Mucosa of gallbladder (tissue), 1 donor: ENCODE measurements at places on chromosomes 2 and 18. TPM values are rescaled to one million over a fixed set of nuclear protein-coding genes. Genes with fewer than 3 reads are reported as not detected.

DNA sequence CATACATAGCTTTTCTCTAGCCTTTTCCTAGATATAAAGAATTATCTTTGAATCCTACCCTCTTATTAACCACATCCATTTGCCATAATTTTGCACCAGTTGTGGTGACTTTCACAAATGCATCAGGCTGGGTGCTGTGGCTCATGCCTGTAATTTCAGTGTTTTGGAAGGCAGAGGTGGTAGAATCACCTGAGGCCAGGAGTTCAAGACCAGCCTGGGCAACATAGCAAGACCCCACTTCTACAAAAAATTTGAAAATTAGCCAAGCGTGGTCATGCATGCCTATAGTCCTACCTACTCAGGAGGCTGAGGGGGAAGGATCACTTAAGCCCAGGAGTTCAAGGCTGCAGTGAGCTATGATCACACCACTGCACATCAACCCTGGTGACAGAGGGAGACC, 672.4 kb upstream of the CHAC2 start:
- no peak for DNase-seq

The RTP5 gene
- not detected for total RNA-seq

- no peak for DNase-seq
Measured at GRCh38 chr2:96207774-96208142, 869 bp downstream of the STARD7 start.

The GPR55 gene
- 0.37 TPM for total RNA-seq

DNA sequence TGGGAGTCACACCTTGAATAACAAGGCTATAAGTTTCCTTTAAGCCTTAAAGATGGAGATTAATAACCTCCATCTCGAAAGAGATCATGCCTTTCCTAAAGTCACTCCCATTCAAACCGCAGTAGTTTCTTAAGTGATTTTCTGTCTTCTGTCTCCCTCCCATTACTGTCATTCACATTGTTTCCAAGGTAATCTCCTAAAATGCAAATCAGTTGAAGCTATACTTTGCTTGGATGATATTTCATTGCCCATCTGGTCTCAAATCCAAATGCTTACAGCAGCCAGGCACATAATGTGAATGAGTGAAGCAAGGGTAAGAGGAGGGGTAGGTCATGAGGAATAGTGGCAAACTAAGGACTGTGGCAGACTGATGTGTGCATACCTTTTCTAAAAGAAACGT, 116.4 kb downstream of the CCDC141 start:
- no peak for DNase-seq

The CFC1 gene
- total RNA-seq = not detected

The NOP58 gene
- 30.8 TPM for total RNA-seq

The UNC50 gene
- 44.8 TPM for total RNA-seq

The DUSP19 gene
- 7.9 TPM for total RNA-seq

The MALL gene
- 43.7 TPM for total RNA-seq

The C2orf81 gene
- total RNA-seq = 12.9 TPM

- DNase-seq = no peak
Measured at GRCh38 chr2:138210487-138210886, 246.2 kb downstream of the HNMT start.

The DOK6 gene
- 9.6 TPM for total RNA-seq

GRCh38 chr2:111161971-111162370, 41.3 kb downstream of the BCL2L11 start:
- DNase-seq = no peak

DNA sequence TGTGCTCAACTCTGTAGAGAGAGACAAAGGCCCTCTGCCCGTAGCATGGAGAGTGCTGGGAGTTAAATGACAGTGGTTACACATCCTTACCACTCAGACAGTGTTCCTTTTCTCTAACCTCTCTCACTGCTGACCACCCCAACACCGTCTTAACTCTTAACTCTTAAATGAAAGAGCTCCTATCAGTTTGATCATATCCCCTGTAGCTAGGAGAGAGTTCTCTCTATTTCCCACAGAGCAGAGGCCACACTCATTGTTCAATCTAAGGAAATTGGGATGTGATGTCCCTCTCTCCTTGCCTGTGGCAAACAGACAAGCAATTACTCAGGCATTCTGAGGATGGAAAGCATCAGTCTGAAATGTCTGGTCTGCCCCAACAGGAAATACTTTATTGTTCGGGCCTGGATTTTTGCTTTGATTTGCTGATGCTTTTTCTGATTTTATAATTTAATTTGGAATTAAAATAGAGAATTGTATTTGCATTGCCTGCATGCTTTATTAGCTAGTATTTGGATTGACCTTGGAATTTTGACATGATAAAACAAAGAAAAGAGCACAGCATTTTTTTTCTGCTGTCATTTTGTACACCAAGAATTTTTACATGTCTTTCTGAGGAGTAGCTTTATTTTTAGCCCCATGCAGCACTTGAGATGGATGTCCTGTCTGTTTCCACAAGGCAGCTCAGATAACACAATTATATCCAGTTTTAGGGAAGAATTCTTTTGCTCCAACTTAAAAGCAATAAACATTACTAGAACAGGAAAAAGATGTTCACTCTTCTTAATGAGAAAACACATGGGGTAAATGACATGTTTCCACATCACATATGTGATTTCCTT, 27.7 kb upstream of the IER3IP1 start:
- no peak for DNase-seq

The FAM110C gene
- 41.8 TPM for total RNA-seq

The COL3A1 gene
- 371 TPM for total RNA-seq

DNA sequence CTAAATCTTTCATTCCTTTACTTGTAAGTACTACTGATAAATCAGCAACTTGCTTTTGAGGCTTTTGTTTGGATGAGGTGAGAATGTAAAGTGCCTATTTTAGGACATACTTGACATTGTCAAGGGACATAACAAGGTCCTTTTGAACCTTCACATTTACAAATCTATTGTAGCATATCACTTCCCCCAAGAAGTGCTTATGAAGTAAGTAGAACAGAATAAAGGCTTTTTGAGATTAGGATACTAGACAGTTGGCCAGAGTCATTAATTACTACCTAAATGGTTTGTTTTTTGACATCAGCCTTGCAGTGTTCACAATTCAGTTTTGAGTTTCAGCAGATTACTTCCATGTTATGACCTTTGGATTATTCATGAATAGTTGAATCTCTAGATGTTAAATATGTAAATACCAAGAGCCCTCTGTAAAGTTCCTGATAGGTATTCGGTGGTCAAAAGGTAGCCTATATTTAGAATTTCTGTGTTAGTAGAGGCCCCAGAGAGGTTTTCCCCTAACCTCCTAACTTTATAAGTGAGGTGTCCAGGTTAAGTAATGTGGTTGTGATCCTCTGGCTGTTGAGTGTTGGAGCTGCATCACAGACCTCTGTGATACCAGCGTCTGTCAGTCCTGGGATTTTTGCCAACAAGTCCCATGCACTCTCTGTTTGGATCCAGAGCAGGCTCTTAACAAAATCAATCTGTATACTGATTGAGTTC, 67.2 kb downstream of the LCLAT1 start:
- peak; percentile 48 for DNase-seq

DNA sequence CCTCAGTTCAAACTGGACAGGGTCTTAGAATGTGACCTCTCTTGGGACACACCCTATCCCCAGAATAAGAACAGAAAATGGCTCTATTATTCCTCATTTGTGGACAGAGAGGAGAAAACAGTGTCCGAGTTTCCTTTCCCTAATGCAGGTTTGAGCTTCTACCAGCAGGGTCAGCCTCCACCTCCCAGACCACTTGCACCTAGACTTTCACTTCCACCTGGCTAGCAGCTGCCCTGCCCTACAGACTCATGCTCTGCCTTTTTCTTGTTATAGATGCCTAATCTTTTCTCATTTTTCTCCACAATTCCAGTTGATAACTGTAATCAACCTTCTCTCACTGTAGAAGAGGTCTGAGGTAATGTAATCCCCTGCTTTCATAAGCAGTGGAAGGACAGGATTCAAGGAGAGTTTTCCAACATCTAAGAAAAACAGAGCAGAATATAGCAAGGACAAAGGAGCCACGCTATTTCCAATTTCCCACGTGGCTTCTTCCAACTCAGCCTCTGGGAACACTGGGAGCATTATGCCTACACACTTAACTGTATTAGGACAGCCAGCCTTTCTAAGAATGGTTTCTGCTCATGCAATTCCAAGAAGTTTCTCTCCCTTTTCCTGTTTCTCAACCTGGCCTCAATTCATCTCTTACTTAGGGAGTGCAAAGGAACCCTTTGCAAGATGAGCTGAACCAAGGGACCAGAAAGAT, 239.8 kb downstream of the BCL11A start:
- no peak for DNase-seq

GRCh38 chr18:70355620-70356385, 67.0 kb downstream of the SOCS6 start:
- no peak for DNase-seq

- no peak for DNase-seq
Measured at GRCh38 chr2:149068225-149068995, 29.9 kb downstream of the LYPD6B start.

DNA sequence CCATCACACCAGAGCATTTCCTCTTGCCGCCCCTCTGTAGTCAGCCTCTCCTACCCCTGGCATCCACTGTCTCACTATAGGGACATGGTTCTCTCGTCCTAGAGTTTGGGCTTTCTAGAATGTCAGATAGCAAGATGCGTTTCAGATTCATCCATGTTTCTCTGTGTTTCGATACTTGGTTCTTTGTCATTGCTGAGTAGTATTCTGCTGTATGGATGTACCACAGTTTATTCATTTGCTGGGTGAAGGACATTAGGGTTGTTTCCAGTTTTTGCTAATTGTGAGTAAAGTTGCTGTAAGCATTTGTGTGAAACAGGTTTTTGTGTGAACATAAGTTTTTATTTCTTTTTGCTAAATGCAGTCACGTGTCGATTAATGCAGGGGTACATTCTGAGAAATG, 3.8 kb downstream of the ZNF532 start:
- DNase-seq = no peak

The HNMT gene
- total RNA-seq = 92.7 TPM

DNA sequence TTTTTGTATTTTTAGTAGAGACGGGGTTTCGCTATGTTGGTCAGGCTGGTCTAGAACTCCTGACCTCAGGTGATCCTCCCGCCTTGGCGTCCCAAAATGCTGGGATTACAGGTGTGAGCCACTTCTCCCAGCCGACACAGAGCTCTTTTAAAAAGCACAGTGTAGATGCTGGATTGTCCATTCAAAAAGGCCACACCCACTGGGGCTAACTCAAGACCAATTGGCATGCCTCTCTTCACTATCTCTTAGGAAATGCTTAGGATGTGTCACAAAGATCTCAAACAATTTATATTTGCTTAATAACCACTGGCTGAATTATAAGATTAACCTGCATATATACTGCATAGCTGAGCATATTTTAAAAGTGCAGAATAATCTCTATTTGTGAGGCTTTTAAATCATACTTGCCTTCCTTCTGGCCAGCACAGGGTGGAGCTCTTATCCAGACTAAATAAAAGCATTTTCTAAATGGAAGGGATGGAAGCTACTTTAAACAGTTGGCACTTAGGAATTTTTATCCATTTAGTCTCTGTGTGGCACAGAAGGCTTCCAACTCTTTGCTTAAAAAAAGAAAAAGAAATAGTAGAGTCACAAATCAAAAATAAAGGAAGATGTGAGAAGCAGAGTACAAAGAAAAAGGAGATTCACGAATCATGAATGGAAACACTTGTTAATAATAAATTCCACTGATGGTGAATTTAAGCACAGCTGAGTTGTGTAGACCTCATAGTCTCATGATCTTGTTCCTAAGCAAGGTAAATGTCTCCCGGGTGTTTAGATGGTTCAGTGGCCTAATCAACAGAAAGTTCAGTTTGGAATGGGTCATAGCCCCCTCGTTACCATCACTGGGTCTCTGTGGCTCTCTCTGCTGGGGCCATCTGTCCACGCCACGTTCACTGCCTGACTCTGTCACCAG, 22.4 kb downstream of the CRYGD start:
- no peak for DNase-seq

DNA sequence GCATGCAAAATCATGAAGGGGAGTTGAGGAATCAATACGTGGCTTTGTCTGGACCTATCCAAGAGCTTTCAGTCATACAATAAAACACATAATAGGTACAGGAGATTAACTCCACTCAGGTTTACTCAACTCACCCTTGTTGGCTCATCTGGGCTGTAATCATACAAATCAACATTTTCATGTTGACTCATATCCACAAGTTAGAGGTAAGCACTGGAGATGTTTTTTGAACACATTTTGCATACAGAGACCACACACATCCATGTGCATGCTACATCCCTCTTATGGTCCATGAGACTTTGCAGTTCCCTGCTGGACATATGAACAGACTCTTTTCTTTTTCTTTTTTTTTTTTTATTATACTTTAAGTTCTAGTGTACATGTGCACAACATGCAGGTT, 336.9 kb upstream of the PIK3C3 start:
- DNase-seq = no peak

- DNase-seq = no peak
Measured at GRCh38 chr18:47975701-47976100, 45.2 kb upstream of the SMAD2 start.
